ENCODE measurements at places on chromosomes 6 and 20.

- DNase-seq: no peak
These were observed 101.4 kb downstream of the SLX4IP start for GRCh38 chr20:10536531-10536930.

GRCh38 chr20:54062812-54063280, 7.5 kb downstream of the BCAS1 start:
- DNase-seq: no peak

- no peak for DNase-seq
These were observed 13.6 kb upstream of the CEP85L start for GRCh38 chr6:118665011-118665410.

GRCh38 chr6:21840428-21840827, 246.9 kb downstream of the SOX4 start:
- no peak for DNase-seq

GRCh38 chr20:13017235-13017634, 8.5 kb downstream of the SPTLC3 start:
- DNase-seq: no peak

DNA sequence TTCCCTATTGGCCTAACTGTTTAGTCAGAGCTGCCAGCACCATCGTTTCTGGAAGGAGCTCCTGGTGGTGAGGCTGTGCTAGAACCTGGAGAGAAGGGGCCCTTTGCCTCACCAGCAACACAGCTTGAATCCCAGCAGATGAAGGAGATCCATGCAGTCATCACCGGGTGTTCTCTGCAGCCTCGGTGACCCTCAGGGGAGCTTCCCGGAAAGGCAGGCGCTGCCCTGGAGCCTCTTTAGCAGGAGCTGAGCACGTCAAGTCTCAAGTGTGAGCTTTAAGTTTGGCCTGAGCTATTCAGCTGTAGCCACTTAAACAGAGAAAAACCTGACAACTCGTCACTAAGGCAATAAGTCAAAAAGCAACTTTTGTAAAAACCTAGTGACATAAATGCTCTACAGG, 181.2 kb upstream of the FOXQ1 start:
- DNase-seq: no peak

DNA sequence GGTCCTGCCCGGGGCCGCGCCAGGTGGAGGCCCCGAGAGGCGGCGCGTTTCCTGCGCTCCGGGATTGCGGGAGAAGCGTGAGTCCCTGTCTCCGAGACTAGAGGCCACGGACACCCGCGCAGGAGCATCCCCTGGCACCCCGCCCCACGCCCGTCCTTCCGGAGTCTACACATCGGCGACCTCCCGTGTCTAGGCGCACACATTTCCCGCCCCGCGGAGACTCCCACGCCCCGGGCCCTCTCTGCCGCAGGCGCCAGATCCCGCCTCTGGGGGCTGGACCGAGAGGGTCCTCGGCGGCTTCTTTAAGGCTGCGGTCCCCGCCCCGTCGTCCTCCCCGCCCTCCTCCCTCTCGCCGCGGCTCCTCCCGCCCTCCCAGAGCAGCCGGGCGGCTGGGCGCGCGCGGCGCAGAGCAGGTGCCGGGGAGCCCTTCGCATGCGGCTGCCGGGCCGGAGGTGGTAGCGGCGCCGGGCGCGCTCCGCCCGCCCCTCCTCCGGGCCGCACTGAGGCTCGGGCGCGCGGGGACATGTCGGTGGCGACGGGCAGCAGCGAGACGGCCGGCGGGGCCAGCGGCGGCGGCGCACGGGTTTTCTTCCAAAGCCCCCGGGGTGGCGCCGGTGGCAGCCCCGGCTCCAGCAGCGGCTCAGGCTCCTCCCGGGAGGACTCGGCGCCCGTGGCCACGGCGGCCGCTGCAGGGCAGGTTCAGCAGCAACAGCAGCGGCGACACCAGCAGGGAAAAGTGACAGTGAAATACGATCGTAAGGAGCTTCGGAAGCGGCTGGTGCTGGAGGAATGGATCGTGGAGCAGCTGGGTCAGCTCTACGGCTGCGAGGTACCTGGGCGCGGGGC, at the start of gene PPP1R14C:
PPP1R14C (plus strand) TSS at position 375 of the 846 bp plus-strand sequence; CDS start at position 524, 149 bp downstream.
- DNase-seq: no peak

GRCh38 chr6:30752157-30752927, 8.0 kb upstream of the IER3 start:
- no peak for DNase-seq

Data from activated T-helper 9 cell treated with anti-CD3 and anti-CD28 coated beads, Interleukin-2, amount 50 U/mL, for 16 hours (primary cell).